NCI-H146 (cell line): ENCODE measurements at places on chromosomes 6 and 20.

GRCh38 chr6:95629551-95629950 is 52.2 kb downstream of the MANEA start:
- DNase-seq, result peak; percentile 8

- DNase-seq, result peak; percentile 79
These were observed 2.9 kb downstream of the TNNC2 start for GRCh38 chr20:45823949-45824835.

GRCh38 chr6:139539852-139540251 is 165.4 kb upstream of the CITED2 start:
- no peak for DNase-seq

DNA sequence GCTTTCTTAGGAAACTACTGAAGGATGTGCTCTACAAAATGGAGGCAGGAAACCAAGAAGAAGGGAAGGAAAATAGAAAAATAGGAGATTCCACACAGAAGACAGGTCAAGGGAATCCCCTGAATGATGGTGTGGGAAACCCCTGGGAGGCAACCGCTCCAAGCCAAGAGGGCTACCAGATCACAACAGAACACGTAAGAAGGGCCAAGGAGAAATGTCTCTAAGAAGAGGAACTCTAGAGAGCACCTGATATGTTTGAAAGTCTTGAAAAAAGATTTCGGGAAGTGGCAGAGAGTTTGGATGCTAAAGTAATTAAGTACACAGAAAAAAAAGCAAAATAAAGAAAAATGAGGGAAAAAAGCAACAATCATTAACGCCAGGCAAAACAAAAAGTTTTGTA is 7.1 kb downstream of the KIF13A start:
- no peak for DNase-seq

DNA sequence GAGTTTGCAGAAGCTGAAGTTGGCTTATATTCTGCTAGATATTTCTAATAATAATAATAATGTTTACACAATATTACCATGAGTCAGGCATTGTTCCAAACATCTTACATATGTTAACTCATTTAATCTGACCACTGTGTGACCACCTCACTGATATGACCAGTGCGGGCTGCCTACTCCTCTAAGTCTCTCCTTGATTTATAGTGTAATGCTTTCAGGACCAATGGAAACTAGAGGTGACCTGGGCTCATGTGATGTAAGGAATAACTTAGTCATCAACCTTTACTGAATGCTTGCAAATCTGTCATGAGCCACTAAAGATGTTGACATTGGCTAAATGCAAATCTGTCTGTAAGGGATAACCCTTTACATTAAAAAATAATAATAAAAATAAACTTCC is 51.1 kb upstream of the GPR6 start:
- DNase-seq, result no peak

DNA sequence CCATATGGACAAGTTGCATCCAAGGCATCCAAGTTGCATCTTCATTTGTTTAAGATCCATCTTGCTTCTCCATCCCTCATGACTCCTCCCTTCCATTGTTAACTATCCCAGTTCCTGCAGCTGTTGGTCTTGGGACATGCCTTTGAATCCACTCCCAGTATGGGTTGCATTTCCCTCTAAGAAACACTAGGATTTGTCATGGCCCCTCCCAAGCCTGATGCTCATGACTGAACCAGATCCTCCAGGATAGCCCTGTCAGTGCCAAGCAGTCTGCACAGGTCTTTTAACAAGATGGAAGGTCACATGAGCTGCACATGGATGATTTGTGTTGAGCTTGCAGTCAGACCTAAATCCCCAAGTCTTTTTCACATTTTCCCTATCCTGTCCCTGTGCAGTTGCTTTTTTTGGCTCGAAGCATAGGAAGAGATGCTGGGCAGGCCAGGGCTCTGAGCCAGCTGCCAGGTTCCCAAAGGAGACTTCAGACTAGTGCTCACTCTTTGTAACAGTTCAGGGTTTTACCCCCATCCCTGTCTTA is 4.2 kb downstream of the PPP2R5D start:
- DNase-seq, result no peak

- DNase-seq, result no peak
These were observed 27.2 kb downstream of the BRPF3 start for GRCh38 chr6:36223706-36224105.

- DNase-seq, result peak; percentile 61
These were observed 45.6 kb downstream of the FAM50B start for GRCh38 chr6:3894590-3895311.

DNA sequence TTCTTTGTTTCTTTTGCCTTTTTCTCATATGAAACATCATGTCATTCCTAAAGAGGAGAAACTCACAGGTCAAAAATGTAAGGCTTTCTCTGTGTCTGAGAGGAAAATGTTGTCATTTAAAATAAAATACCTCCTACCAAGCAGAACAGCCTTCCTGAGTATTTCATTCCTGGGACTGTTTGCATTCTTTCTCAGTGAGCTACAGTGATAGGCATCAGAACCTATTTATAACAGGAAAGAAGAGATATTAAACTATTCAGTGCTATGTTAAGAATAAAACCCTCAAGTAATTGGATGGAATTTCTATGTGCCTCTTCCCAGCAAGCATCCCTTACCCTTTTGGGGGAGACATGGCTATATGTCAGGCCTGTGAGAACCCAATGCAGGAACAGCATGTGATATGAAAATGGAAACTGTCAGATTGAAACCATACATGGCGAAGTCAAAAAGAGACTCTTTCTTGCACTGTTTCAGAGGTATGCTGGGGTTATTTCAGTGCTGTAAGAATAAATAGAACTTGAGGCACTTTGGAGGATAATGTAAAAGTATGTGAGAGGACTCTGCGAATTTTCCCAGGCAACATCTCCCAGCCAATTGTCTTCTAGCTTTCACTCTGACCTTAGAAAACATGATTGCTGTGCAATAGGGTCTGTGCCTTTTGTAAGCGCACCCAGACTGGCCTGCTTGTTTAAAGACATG is 133.8 kb upstream of the CCN2 start:
- no peak for DNase-seq

GRCh38 chr6:158154816-158155215 is 13.2 kb downstream of the SERAC1 start:
- DNase-seq, result no peak

DNA sequence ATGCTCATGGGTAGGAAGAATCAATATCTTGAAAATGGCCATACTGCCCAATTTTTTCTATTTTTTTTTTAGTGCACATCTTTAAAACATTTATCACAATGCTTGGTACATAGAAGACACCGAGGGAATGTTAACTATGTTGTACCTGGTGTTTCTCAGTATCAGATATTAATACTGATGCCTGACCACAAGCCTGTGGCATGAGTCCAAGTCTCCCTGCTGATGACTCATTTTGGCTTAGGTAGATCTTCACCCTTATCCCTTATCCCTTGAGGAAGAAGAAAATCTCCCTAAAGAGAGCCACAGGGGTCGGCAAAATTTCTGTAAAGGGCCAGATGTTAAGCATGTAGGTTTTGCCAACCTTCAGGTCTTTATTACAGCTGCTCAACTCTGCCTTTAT is 14.5 kb downstream of the CD109 start:
- DNase-seq, result no peak

- no peak for DNase-seq
These were observed 81.9 kb downstream of the NCOA3 start for GRCh38 chr20:47583551-47583950.

DNA sequence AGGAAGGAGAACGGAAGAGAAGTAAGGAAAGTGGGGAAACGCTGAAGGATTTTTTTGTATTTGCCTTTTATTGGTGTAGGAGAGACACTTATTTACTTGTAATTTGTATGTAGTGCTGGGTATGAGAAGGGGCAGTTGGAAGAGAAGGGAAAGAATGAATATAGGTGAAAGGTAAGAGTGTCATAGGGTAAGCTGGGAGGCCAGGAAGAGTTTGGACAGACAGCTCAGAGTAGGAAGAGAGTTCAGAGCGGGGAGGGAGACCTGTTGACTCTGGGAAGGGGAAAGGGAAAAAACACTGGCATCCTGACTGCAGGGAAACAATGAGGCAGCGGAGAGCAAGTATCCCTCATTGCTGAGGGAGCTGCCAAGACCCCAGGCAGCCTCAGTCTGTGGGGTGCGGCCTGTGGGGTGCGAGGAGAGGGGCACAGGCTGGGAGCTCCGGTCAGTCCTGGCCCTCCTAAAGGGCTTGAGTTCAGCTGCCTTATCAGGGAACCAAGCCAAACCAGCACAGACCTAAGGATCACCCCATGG is 3.1 kb downstream of the TRAF3IP2 start:
- no peak for DNase-seq

DNA sequence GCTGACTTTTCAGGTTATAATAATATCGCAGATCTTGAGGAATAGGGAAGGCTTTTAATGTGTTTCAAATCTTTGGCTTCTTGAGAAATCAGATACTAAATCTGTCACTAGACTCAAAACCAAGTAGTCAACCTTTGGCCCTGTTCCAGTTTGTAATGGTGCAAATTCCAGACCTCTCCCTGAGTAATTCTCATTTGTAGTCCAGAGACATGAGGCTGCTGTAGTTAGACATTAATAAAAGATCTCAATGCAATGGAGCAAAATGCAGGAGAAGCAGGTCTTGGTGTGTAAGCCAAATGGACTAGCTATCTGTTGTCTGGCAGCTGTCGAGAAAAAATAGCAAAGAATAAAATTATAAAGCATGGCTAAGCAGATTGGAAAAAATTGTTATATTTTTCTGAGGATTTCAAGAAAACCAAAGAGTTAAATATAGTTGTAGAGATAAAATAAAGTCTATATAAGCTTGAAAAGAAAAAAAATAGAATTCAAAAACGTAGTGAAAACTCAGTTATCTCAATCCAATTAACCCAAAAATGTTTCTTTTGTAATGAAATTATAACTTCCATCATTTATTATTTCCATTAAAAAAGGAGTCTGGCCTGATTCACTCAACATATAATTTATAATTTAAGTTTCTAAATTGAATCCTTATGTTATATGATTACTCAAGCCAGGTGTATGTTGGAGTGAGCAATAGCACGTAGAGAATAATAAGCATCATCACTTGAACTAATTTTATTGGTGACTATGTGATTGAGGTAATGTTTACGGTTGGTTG is 161.5 kb upstream of the ADGRB3 start:
- no peak for DNase-seq

DNA sequence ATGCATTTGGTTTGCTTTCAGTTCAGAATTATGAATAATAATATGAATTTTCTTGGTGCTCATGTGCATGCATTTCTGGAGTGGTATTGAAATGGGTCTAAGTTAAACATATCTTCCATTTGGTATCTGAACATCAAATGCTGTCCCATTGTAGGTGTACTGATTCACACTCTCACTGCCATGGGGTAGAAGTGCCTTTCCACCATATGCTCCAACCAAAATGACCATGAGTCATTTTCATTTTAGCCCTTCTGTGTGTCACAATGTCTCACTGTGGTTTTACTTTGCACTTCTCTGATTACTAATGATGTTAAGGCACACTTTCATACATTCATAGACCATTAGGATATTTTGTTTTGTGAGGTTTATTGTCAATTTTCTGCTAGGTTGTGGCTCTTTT is 211.9 kb downstream of the HAO1 start:
- DNase-seq, result no peak

- DNase-seq, result no peak
These were observed 336.1 kb downstream of the FARS2 start for GRCh38 chr6:5597413-5597812.

DNA sequence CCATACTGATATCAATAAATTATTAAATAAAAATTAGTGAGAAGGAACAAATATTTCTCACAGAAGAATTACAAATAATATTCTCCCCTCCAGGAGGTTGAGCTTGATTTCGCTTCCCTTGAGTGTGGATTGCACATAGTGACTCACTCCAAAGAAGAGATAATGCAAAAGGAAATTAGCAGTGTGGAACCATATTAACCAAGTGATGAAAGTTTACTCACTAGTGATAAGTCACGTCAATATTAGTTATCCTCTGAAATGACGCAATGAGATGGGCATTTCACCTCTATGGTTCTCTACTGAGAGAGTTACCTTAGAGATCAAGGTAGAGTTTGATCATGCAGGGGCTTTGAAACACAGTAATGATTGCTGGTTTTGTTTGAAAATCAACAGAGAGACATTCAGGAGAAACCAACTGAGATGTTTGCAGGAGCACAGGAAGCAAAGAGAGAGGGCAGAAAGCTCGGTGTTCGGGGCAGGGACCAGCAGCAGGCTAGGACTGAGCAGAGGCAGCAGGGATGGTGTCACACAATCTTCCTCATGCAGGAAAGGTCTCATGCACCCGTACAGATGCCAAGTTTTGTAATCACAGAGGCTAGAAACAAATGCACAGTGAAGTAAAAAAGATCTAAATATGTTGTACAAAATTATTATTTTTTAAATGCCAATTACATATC is 634.5 kb downstream of the QKI start:
- no peak for DNase-seq

GRCh38 chr20:64140061-64140931 is 24.0 kb upstream of the MYT1 start:
- no peak for DNase-seq

GRCh38 chr6:70219943-70220613 is 82.8 kb downstream of the COL9A1 start:
- DNase-seq, result no peak

DNA sequence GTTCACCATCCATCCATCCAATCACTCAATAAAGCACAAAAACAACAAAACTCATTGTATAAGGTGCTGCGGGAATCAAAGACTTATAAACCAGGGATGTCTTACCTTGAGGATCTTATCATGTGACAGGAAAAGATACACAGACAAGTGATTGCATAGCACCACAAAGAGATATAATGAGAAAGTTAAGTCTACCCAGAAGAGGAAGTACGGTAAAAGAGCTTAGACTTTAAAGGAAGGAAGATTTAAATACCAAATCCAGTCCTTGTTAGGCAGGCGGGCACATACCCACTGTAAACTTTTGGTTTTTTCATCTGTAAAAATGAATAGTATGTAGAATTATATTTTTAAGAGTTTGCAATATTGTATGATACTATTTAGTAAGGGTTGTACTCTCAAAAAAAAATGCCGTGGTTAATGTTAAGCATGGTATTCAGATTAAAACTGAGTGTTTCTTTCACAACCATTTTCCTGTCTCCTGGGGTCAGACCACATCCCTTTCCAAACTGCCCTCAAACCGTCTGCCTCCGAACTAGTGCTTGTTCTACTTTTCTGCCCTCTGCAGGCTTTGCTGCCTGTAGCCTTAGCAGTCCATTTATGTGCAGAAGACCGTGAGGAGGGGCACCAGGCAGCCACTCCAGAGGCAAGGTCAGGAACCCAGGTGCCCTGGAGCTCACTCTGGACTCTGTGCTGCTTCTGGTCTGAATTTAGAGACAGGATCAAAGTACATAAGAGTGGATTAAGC is 179.5 kb upstream of the SYNDIG1 start:
- no peak for DNase-seq

DNA sequence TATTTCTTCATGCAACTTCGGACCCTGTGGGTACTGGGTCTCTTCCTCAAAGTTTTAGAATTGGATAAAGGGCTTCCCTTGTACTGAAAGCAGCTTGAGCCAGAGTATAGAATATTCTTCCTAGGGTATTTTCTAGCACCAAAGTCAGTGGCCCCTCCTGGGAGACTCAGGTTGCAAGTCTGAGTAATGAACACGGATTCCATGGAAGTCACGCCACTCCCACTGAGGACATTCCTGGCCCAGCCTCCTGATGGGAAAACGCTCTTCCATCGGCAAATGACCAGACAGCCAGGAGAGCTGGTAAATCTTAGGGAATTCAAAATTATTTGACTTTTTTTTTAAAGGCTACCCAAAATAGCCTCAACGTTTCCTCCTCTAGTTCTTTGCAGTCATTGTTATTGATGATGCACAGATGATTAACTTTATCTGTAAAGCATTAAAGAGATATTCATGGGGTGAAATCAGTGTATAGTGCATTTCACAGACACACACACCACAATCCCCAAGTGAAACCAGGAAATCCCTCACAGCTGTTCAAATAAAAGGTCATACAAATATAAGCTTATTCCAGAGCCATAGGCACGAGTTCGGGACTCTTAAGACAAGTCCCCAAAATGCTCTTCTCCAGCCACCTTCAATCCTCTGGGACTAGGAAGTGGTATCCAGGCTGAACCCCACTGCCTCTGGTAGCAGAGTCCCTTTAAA is 248.8 kb downstream of the SOD2 start:
- no peak for DNase-seq
